ENCODE measurements at places on chromosomes 2 and 18. TPM values are rescaled to one million over a fixed set of nuclear protein-coding genes. Genes with fewer than 3 reads are reported as not detected.

The AMER3 gene
- total RNA-seq: not detected

The ZNF892 gene
- 4.5 TPM for total RNA-seq

The ADGRF3 gene
- total RNA-seq: not detected

The MLPH gene
- 110 TPM for total RNA-seq

The CYP27A1 gene
- 25.1 TPM for total RNA-seq

All from uterine smooth muscle cell (primary cell).